ENCODE measurements at places on chromosomes 5 and 9.

- no peak for DNase-seq
These were observed 259.3 kb downstream of the ROR2 start for GRCh38 chr9:91690540-91691249.

DNA sequence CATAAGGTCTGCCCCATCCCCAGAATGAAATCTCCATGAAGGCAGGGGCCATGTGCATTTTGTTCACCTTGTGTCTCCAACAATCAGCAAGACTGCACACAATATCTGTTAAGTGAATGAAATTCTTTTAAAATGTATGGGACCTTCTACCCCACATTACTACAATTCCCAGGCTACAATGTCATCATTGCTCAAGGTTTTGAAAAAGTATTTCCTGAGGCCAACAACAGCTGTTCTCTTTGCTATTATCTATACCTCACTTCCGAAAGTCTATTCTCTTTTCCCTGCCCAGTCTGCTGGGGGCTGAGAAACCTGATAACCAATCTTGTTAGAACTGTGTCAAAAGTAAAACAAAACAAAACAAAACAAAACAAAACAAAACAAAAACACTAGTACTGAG lies 29.2 kb downstream of the HOMER1 start:
- DNase-seq = no peak

GRCh38 chr5:106311230-106311915 lies 1359.4 kb downstream of the EFNA5 start:
- DNase-seq = no peak

DNA sequence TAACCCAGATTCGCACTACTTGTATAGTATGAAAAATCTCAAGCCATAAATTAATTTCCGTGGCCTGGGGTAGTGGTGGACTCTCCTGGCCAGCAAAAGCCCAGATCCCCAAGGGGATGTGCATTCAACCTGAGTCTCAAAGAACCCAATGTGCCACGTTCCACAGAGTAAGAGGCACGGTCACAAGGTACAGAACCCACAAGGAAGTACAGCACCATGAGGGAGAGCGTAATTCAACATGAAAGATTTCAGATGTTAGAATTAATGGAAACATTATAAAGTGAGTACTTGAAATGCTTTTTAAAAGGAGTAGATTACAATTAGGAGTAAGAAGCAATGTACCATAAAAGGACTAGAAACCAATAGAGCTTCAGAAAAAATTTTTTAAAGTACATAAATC lies 23.4 kb downstream of the SRD5A1 start:
- no peak for DNase-seq

- DNase-seq = no peak
These were observed 21.5 kb downstream of the TENT4A start for GRCh38 chr5:6734781-6735180.

GRCh38 chr5:76433261-76433660 lies 30.2 kb downstream of the IQGAP2 start:
- no peak for DNase-seq

GRCh38 chr5:171920765-171921391 lies 85.6 kb downstream of the FBXW11 start:
- DNase-seq = no peak

DNA sequence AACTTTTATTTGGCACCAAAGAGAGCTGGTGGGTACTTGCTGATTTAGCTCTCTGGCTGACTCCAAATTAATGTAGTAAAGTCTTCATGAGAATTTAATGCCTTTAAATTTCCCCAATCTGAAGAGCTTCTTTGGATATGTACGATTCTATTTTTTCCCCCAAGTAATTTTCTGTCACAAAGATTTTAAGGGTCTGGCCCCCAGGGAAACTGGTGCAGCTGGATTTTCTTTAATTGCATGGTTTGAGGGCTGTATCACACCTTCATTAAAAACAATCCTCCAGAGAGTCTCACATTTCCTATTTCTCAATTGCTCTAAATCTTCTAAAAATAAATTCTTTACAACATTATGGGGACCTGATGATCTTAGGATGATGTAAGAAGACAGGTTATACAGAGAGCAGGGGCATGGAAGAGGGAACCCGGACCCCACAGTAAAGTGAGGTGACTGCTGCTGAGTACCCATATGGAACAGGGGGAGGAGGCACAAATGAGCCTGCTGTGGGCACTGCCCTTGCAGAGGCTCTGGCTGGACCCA lies 158.9 kb downstream of the ENTREP1 start:
- no peak for DNase-seq

DNA sequence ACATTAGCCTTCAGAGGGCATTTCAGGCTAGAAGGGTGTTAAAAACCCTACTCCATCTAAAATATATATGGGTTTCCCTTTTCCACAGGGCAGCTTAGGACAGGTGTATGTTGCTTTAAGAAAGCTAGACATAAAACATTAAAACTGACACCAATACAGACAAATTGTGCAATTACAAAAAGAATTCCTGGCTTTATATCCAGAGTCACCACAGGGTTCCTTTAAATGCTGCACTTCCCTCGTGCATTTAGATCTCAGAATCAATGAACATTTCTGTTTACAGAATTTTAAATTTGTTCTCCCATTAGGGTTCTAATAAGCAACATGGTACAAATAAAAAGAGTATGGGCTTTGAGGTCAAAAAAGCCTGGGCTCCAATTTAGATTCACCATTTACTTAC lies 170.2 kb downstream of the MAPKAP1 start:
- DNase-seq = no peak

GRCh38 chr5:115589043-115589442 lies 13.2 kb downstream of the TICAM2 start:
- no peak for DNase-seq

GRCh38 chr5:39584927-39585326 lies 160.1 kb upstream of the DAB2 start:
- no peak for DNase-seq

GRCh38 chr9:77909306-77909705 lies 122.3 kb downstream of the GNAQ start:
- DNase-seq = peak; percentile 34

GRCh38 chr9:131999692-132000551 lies 79.7 kb downstream of the MED27 start:
- no peak for DNase-seq

- DNase-seq = peak; percentile 42
These were observed 135.2 kb upstream of the CLINT1 start for GRCh38 chr5:157993986-157994691.

- no peak for DNase-seq
These were observed 49.8 kb downstream of the ROR2 start for GRCh38 chr9:91900055-91900796.

GRCh38 chr9:96515621-96516470 lies 65.9 kb downstream of the HABP4 start:
- DNase-seq = no peak

- no peak for DNase-seq
These were observed 136.7 kb downstream of the FGF10 start for GRCh38 chr5:44252545-44252944.

DNA sequence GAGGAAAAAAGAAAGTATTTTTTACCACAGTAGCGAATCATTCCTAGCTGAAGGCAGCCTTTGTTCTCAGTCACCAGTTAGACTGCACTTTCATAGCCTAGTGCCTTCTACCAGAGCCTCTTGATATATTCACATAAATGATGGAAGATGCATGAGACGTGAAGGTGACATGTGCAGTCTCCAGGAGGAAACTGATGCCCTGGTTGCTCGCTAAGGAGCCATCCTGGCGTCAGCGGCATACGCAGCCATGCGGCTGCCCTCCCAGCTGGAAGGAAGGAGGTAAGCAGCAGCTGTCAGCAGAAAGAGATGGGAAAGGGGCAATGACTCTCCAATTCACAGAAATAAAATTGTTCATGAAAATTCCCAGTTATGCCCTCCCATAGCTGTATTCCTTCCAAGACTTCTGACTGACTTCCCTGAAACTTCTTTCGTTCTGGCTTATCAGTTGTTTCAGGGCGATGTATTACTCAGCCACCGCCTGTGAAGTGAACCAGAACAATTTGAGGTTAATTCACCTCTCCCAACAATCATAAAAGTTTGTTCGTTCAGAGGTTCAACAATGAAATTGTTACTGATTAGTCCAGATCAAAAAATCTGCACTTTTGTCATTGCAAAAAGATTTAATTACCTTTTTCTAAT lies 331.2 kb downstream of the NR2F1-AS1 start:
- DNase-seq = no peak

- no peak for DNase-seq
These were observed 62.1 kb upstream of the TRPC7 start for GRCh38 chr5:136427426-136427825.

DNA sequence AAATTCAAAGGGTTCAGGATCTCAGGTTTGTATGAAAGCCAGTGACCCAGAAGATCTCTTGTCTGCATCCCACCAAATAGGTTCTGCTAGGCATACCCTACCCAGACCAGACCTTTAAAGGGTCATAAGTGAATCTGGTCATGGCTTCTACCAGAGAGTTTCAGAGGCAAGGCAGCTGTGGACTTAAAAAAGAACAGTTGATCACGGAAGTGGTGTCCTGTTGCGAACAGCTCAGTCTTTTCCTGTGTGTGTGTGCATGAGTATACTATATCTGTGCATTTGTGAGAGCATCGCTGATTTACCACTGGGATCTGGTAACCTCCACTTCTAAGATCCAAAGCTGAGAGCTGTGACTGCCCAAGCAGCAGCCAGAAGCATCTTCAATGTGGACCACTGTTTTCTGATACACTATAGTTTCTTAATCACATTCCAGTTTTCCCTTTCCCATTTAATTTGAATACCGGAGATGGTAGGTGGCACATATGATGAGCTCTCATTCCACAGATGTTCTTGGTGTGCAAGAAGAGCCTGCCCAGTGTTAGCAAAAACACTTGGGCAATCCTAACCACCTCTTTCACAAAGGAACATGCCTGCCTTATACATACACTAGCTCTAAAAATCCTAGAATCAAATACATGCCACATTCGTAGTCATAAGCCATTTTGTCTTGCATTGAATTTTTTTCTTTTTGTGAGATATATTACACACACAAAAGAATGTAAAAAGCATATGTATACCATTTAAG lies 36.2 kb upstream of the OR2S2 start:
- DNase-seq = no peak

DNA sequence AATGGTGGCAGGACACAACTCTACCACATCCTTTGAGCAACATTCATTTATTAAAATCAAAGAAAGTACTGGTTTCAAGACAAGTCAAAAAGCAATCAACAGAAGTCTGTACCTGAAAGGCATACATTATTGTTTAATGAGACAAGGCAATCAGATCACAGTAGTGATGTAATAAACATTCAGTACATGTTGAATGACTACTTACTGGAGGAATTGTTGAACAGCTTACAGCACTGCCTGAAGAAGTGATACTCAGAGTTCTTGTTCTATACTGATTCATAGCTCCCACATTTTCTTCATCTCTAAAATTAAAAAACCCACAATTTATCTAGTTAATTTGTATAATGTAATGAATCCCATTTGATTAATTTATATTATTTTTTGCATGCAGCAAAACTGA lies 18.2 kb downstream of the RIOK2 start:
- DNase-seq = no peak

DNA sequence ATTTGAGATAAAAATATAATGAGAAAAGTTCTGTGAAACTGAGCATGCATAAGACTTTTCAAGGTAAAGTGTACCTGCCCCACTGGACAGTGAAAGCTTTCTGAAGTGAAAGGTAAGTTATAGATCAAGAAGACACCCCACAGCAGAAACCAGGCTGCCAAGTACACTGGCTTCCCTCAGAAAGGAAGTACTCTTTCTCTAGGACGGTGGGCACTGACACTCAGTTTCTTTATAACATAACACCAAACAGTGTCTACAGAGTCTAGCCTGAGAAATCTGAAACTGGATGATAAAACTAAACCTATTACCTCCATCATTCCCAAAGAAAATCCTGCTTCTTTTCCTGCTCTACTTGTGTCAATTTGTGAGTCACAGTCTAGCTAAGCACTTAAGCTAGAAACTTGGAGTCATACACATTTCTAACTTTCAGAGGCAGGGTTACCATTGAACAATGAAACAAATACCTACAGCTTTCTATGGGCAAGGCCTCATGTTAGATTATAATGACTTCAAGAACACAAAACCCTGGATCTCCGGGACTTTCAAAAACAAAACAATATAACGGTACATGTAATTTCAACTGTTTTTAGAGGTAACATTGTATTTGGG lies 136.7 kb downstream of the CPLANE1 start:
- DNase-seq = no peak

DNA sequence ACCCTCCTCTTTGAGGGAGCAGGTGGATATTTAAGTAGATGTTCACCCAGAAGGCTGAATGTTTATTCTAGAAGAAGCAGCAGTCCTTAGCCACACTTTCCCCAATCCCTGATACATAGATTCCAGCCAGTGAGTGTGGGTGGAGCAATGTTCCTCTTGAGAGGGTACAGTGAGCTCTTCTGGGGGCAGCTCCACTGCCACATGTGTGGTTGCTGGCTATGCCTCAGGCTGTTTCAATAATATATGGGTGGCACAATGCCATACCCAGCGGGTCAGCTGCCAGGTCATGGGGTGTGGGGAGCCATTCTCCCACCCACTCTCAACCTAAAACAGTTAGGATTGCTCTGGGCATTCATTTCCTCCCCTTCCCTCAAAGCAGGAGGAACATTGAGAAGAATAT lies 61.6 kb upstream of the DAB2 start:
- DNase-seq = no peak

- no peak for DNase-seq
These were observed 17.7 kb downstream of the EFNA5 start for GRCh38 chr5:107652839-107653607.

DNA sequence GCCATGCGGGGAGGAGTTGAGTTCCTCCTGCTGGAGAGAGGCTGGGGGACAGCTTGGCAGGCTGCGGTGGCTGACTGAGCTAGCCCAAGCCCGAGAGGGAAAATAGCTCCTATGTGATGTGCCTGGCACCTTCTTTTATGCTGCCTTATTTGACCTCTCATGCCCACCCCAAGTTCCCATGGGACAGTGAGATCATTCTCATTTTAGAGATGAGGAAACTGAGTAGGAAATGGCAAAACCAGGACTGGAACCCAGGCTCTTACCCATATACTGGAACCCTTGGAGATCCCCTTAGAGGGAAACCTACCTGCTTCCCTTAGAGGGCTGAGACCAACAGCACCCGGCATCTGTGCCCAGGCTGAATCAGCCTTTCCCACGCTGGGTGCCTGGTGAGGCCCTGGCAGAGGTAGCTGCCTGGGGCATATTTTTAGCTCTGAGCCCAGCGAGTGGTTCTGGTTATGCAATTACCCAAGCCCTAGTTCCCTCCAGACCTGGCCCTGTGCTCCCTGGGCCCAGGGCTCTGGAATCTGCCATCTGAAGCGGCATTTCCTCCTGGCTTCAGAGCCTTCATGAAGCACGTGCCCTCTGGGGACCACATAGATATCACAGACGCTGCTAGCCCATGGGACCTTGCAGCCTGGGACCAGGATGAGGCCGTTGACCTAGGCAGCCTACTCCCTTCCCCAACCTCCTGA lies 23.6 kb downstream of the COL27A1 start:
- no peak for DNase-seq

DNA sequence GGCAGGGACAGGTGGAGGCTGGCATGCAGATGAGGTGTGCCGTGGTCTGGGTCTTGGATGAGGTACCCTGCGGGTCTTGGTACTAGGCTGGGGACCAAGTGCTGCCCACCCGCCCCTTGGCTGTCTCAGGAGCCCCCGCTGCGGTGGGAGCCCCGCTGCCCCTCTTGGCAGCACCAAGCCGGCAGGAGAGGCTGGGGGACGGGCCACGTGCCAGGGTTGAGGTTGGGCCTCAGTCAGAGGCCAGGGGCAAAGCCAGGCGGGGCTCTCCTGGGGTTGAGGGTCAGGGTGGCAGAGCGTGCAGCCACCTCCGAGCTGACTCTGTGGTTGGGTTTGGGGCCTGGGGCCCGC lies 2.0 kb downstream of the CARD9 start:
- no peak for DNase-seq

GRCh38 chr9:95226921-95227320 lies 90.6 kb downstream of the FANCC start:
- no peak for DNase-seq

Data from activated CD4-positive, alpha-beta memory T cell treated with anti-CD3 and anti-CD28 coated beads, Interleukin-2, amount 10 ng/mL, durations not matched to agents 7 days and 5 days (primary cell).